ENCODE measurements at places on chromosomes 7 and 10. TPM values are rescaled to one million over a fixed set of nuclear protein-coding genes. Genes with fewer than 3 reads are reported as not detected.
A peak's percentile ranks its signal among the peaks of the same experiment; 100 is the strongest.

GRCh38 chr7:115674467-115675024 is 356.0 kb downstream of the TFEC start:
- no peak for DNase-seq

GRCh38 chr7:332646-333392 is 42.8 kb downstream of the FOXL3 start:
- peak; percentile 82 for DNase-seq

OGDHL gene
- total RNA-seq, result 0.09 TPM

DNA sequence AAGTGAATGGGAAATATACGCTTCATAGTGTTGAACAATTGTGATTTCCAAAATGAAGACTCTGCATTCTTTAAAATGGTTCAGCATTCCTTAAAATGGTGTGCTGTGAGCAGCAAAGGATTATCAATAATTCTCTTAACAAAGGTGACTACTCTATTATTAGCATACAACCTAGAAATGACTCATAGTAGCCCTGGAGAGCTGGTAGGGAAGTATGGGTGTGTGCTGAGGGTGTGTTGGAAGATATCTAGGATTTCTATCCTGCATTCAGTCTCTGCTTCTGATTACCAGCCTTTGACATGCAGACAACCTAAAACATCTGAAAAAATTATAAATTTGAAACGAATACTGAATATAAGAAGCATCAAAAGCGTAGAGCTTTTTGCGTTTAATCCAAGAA is 72.5 kb downstream of the SEMA3D start:
- DNase-seq, result no peak

LRRD1 gene
- total RNA-seq, result not detected

DNA sequence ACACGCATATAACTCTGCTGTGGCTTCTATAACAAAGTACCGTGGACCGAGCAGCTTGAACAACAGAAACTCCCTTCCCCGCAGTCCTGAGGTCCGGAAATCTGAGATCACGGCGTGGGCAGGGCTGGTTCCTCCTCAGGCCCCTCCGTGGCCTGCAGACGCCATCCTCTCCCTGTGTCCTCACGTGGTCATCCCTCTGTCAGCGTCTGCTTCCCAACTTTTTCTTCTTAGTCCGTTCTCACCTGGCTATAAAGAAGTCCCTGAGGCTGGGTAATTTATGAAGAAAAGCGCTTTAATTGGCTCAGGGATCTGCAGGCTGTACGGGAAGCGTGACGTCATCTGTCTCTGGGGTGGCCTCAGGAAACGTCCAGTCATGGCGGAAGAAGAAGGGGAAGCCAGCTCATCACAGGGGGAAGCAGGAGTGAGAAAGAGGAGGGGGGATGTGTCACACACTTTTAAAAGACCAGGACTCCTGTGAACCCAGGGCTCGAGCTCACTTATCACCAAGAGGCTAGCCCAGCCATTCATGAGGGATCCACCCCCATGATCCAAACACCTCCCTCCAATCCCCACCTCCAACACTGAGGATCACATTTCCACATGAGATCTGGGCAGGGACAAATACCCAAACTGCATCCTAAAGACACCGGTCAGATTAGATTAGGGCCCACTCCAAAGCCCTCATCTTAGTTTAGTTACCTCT is 91.2 kb upstream of the INSIG1 start:
- DNase-seq, result peak; percentile 89

GRCh38 chr7:22896917-22897316 is 74.3 kb upstream of the TOMM7 start:
- peak; percentile 62 for DNase-seq

DNA sequence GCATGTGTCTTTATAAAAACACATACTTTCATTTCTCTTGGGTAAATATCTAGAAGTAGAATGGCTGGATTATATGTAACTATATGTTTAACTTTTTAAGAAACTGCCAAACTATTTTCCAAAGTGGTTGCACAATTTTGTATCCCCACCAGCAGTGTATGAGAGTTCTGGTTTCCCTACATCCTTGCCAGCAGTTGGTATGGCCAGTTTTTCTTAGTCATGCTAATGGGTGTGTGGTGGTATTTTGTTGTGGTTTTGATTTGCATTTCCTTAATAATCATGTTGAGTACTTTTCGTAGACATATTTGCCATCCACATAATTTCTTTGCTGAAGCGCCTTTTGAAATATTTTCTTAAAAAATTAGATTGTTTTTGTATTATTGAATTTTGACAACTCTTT is 60.3 kb downstream of the NEUROG3 start:
- no peak for DNase-seq

DNA sequence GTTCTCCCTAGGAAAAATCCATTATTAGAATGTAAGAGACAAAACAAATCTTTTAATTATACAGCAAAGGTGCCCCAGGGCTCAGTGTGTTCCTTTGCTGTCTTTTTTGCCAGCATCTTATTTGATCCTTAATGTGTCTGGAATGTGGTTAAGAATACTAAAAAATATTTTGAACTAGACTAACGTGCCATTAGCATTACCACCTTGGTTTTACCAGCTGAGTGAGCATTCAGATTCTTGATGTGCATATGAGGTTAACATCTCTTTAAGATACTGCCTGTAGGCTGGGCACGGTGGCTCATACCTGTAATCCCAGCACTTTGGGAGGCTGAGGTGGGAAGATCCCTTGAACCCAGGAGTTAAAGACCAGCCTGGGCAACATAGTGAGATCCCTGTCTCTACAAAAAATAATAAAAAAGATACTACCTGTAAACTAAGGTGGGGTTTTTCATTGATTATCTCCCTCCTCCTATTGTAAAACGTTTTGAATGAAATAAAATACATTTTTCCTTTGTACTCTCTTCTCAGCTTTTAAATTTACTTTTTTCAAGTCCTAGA is 96.6 kb downstream of the CCNY start:
- no peak for DNase-seq

RBP3 gene
- not detected for total RNA-seq

Data from activated CD8-positive, alpha-beta memory T cell treated with anti-CD3 and anti-CD28 coated beads, Interleukin-2, amount 10 ng/mL, durations not matched to agents 7 days and 5 days (primary cell).